ENCODE measurements at places on chromosomes 3 and 15.

- DNase-seq = no peak
Measured at GRCh38 chr15:101088271-101088670, 163.6 kb downstream of the CHSY1 start.

DNA sequence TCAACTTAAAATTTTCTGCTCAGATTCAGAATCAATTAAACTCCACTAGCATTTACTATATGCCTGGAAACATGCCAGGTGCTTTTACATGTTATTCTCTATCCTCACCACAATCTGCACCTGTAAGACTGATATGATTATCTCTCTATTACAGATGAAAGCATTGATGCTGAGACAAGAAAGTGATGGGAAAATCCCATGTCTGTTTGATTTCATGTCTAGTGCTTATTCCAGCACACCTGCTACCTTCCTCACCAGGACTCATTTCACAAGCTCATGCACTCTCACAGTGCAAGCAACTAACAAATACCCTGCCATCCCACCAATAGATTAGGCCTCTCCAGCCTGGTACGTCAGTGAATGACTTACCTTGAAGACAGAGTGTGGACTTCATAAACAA, 25.0 kb upstream of the BCL6 start:
- DNase-seq = no peak

DNA sequence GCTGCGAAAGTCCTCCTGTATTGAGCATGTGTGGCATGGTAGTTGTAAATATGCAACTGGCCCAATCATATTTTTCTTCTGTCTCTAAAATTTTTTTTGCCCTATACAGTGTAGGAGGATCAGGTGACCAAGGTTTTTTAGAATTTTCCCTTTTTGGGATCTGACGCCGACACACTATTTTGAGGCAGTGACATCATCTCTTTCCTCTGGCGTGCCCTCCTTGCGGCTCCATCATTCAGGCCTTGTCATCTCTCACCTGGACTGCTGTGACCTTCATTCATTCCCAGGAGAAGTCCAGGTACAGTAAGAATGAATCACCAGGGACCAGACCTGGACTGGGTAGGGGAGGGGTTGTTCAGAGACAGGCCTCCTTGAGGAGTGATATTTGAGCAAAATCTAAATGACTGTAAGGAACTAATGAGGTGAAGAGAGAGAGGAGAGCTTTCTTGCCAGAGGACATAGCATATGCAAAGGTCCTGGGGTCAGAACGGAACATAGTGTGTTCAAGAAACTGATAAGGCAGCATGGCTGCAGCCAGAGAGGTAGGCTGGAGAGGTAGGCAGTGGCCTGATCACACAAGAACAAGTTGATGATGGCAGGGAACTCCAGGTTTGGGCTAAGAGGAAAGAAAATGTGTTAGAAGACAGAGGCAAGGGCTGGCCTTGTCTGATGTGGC, 38.7 kb downstream of the ARNT2 start:
- no peak for DNase-seq

GRCh38 chr15:65790694-65791334, 1.3 kb downstream of the DENND4A start:
- DNase-seq = no peak

DNA sequence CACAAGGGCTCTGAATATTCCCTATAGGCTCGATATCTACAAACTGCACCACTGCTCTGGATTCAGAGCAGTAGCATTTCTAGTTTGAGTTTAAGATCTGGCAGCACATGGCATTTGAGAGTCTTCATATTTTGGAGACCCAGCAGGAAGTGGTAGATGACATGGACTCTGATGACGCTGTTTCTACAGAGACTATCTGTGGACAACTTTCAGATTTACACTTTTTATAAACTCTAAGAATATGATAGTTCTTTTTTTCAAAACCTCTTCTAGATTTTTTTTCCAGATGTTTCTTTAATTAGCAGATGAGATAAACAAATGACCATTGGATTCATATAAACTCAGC, 35.8 kb downstream of the ARMC8 start:
- DNase-seq = no peak

GRCh38 chr15:64089543-64090280, 3.9 kb downstream of the CIAO2A start:
- no peak for DNase-seq

- no peak for DNase-seq
Measured at GRCh38 chr3:184539801-184540435, 21.7 kb upstream of the EPHB3 start.

DNA sequence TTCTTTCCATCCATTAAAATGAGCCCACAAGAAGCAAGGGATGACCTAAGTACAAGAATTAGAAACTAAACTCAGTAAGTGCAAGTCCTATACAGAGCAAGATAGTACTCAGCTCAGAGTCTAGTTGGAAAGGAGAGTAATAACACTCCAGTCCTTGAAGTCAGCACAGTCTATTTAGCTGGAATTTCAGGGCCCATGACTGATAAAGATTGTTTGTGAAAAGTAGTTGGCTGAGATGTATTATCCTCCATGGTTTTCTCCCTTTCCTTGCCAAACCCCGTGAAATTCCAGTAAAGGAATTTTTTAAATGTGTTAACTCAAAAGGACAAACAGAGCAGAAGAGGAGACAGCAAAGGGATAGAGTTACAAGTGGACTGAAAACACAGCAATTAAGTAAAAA, 127.2 kb upstream of the STT3B start:
- no peak for DNase-seq

- DNase-seq = no peak
Measured at GRCh38 chr3:71525391-71525790, 58.1 kb downstream of the FOXP1 start.

DNA sequence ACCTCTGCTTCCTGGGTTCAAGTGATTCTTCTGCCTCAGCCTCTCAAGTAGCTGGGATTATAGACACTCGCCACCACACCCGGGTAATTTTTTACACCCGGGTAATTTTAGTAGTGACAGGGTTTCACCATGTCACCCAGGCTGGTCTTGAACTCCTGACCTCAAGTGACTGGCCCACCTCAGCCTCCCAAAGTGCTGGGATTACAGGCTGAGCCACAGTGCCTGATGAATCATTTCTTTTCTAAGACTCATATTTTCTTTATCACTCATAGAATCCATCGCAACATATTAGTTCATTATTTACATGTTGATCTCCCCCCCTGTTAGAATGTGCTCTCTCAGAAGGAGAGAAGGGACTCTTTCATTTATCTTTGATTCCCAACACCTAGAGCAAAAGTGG, 109.5 kb upstream of the PTPRG start:
- DNase-seq = no peak

DNA sequence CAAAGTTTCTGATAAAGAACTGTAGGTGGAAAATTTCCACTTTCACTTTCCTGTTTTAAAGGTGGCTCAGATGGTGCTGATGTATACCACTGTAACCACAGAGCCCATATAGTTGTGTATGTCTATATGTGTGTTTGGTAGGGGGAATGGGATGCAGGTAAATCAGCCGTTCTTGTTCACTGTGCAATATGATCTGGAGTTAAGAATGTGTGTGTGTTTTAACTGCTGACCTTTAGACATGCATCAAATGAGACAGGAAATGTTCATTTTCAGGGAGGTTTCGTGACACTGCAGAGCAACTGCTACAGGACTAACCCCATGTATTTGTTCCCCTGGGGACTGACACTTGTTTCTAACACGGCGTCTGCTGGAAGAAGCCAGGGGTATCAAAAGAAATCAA, 180.5 kb downstream of the TAFA4 start:
- DNase-seq = no peak

DNA sequence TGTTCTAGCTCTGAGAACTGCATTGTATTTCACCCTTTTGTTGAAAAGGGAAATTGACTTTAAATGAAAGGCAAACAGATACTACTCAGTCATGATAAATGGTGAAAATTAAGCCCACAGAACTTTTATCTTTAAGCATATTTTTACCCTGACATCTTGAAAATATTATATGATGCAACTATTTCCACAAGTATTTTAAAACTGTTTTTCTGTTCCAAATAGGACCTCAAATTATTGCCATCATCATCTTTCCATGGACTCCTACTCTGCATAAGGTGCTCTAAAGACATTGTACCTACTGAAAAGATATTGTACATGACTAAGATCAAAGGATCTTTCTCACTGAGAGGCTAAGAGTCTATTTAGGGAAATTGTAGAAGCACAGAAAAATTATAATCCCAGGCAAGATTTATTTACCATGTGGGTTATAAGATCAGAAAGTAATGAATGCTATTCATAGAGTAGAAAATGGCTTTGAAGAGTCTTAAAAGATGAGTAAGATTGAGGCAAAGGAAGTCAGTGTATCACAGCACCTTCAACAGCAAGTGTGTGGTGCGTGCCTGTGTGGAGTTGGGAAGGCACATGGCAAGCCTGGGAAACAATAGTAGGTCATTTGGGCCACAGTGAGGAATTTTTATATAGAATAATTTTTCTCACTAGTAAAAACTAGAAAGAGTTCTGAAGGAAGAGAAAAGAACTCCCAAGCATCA, 68.8 kb downstream of the VGLL3 start:
- no peak for DNase-seq

DNA sequence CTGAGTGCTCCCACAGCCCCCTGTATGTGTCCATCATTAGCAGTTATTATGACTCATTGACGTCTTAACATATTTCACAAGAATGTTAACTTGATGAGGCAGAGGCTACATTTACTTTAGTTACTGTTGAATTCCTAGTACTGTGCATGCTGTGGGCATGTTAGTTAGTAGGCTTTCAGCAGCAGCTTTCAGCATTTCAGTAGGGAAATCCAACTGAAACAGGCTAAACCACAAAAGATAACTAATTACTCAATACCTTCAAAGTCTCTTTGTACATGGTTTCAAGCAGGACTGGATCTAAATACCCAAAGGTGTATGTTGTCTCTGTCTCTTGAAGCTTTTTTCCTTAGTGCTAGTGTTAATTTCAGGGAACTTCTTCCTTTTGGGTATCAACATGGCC, 229.9 kb upstream of the SUCLG2 start:
- DNase-seq = no peak

GRCh38 chr15:65638681-65639089, 16.9 kb downstream of the SLC24A1 start:
- no peak for DNase-seq

- DNase-seq = no peak
Measured at GRCh38 chr3:121641127-121641526, 19.6 kb downstream of the HCLS1 start.
